ENCODE measurements at places on chromosomes 1 and 21. TPM values are rescaled to one million over a fixed set of nuclear protein-coding genes. Genes with fewer than 3 reads are reported as not detected.

VAMP3 gene
- total RNA-seq, result 40.2 TPM

MYBPHL gene
- 0.23 TPM for total RNA-seq

SLC6A9 gene
- 14.4 TPM for total RNA-seq

OR2T35 gene
- total RNA-seq, result not detected

SPOCD1 gene
- 3.7 TPM for total RNA-seq

TMEM63A gene
- 61.1 TPM for total RNA-seq

PTPRF gene
- total RNA-seq, result 275 TPM

RXFP4 gene
- not detected for total RNA-seq

LCE2C gene
- not detected for total RNA-seq

FCGR2B gene
- total RNA-seq, result 0.11 TPM

HIVEP3 gene
- total RNA-seq, result 0.57 TPM

ELAVL4 gene
- total RNA-seq, result 0.50 TPM

SPRR1B gene
- not detected for total RNA-seq

PLEKHN1 gene
- 3.0 TPM for total RNA-seq

RHD gene
- total RNA-seq, result not detected

KCND3 gene
- 0.18 TPM for total RNA-seq

TMEM240 gene
- total RNA-seq, result 8.8 TPM

MXRA8 gene
- total RNA-seq, result 6.7 TPM

TRIM63 gene
- total RNA-seq, result not detected

S100B gene
- total RNA-seq, result 0.34 TPM

LORICRIN gene
- not detected for total RNA-seq

KCNE2 gene
- 0.44 TPM for total RNA-seq

AKR7A3 gene
- total RNA-seq, result 1.5 TPM

IGSF9 gene
- total RNA-seq, result 19.4 TPM

MROH9 gene
- not detected for total RNA-seq

ANKRD34A gene
- total RNA-seq, result 0.21 TPM

GFI1 gene
- 0.35 TPM for total RNA-seq

HPCAL4 gene
- 0.80 TPM for total RNA-seq

TNFAIP8L2 gene
- not detected for total RNA-seq

DNAJC6 gene
- 6.0 TPM for total RNA-seq

F5 gene
- total RNA-seq, result 0.21 TPM

S100A7 gene
- total RNA-seq, result not detected

TCHHL1 gene
- total RNA-seq, result not detected

DDR2 gene
- total RNA-seq, result 0.85 TPM

KNCN gene
- total RNA-seq, result not detected

ZNF683 gene
- not detected for total RNA-seq

FCRL4 gene
- not detected for total RNA-seq

SLC44A5 gene
- total RNA-seq, result 1.6 TPM

TSPAN2 gene
- 12.0 TPM for total RNA-seq

KCNN3 gene
- 1.3 TPM for total RNA-seq

RGS16 gene
- 10.2 TPM for total RNA-seq

C1orf94 gene
- 5.5 TPM for total RNA-seq

MORN1 gene
- total RNA-seq, result 18.5 TPM

OR2T29 gene
- total RNA-seq, result not detected

TEX38 gene
- total RNA-seq, result 0.21 TPM

STK40 gene
- total RNA-seq, result 20.4 TPM

KRTAP13-2 gene
- not detected for total RNA-seq
